Stimulated activated CD4-positive, alpha-beta T cell treated with anti-CD3 and anti-CD28 coated beads, TNF-alpha, amount 100 ng/mL, for 48 hours (primary cell): ENCODE measurements at places on chromosomes 5 and 9.

DNA sequence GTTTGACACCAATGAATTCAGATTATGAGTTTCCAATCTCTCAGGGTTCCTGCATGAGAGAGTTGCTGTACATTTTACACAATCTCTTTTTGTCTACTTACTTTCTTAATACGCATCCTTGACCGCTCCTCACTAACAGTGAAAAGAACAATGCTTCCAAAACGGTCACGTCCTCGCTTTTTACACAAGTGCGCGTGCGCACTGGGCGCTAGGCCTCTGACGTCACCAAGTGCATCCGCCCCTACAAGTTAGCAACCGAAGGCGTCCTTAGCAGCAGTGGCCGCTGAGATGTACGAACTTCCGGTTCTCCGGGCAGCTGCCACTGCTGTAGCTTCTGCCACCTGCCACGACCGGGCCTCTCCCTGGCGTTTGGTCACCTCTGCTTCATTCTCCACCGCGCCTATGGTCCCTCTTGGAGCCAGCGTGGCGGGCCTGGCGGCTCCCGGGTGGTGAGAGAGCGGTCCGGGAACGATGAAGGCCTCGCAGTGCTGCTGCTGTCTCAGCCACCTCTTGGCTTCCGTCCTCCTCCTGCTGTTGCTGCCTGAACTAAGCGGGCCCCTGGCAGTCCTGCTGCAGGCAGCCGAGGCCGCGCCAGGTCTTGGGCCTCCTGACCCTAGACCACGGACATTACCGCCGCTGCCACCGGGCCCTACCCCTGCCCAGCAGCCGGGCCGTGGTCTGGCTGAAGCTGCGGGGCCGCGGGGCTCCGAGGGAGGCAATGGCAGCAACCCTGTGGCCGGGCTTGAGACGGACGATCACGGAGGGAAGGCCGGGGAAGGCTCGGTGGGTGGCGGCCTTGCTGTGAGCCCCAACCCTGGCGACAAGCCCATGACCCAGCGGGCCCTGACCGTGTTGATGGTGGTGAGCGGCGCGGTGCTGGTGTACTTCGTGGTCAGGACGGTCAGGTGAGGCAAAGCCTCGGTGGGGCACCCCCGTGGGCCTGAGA, at the start of gene FAM174A:
Gene FAM174A, plus strand, starts transcription at position 315 of the 946 bp plus-strand sequence. Its CDS starts 157 bp downstream, at position 472.
- DNase-seq = peak; percentile 88

GRCh38 chr5:58793888-58794657, 211.2 kb downstream of the RAB3C start:
- no peak for DNase-seq

DNA sequence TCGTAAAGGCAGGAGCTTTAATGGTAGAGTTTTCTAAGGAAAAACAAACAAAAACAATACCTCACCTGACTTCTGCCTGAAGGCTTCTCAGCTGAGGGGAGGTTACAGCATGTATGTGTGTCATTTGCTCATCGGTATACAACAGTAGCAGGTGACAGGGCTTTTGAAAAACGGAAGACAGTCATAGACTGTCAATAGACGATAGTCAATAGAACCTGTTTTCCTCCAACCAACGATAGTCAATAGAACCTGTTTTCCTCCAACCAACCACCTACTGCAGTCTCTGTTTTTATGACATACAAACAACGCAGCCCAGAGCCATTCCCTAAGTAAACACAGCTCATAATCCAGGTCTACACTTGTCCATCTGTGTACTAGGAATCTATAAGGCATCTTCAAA, 74.6 kb downstream of the RETREG1 start:
- no peak for DNase-seq

- no peak for DNase-seq
These were observed 111.7 kb upstream of the NEK6 start for GRCh38 chr9:124146031-124146561.

DNA sequence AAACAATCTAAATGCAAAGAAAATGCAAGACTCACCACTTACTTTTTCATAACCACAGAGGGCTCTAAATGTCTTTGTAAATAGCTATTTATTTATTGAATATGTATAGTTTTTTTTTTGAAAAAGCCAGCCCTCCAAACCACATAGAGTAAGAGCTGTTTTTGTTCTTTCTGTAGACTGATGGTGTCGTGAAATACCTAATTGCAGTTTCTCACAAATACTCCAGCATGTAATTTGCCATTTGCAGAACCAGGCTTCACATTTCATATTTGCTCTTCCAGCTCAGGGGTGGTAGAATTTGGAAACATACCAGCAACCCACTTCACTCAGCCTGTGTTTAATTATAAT, 159.8 kb downstream of the TMC1 start:
- no peak for DNase-seq

- DNase-seq = no peak
These were observed 122.4 kb downstream of the SNCAIP start for GRCh38 chr5:122434205-122434970.

- no peak for DNase-seq
These were observed 13.8 kb downstream of the FAM78A start for GRCh38 chr9:131262327-131263032.

DNA sequence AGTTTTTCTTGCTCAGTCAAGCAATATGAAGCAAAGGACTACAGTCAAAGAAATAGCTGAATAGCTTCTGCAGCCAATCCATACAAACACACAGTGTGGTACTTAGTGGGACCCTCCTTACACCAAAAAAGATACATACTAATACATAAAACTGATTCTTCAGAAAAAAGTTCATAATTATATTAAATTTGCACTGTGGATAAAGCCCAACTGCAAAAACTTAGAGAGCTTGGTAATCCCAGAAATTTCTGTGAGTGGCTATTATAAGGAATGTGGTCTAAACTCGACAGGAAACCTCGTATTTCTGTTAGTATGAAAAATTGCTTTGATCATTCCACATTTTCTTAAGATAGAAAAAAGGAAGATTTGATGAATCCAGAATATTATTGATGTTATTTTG, 245.4 kb downstream of the FBXL17 start:
- DNase-seq = no peak
